ENCODE measurements at places on chromosomes 16 and 17. TPM values are rescaled to one million over a fixed set of nuclear protein-coding genes. Genes with fewer than 3 reads are reported as not detected.

DNA sequence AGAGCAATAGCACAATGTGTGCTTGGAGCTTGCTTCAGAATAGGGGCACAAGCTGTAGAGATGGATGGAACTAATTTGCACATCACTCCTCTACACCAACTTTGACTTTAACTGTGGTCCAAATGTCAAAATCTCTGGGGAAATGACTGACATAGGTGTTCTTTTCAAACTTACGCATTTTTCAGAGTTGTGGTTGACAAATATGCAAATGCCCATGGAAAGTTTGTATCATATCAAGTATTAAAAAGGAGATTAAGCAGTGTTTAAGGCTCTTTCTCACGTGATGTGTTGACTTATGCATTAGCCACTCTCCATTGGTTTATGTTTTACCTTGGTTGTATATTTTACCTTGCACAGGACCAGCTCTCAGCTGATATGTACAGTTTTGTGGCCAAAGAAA is 77.1 kb downstream of the ELAC2 start:
- DNase-seq = no peak

DNA sequence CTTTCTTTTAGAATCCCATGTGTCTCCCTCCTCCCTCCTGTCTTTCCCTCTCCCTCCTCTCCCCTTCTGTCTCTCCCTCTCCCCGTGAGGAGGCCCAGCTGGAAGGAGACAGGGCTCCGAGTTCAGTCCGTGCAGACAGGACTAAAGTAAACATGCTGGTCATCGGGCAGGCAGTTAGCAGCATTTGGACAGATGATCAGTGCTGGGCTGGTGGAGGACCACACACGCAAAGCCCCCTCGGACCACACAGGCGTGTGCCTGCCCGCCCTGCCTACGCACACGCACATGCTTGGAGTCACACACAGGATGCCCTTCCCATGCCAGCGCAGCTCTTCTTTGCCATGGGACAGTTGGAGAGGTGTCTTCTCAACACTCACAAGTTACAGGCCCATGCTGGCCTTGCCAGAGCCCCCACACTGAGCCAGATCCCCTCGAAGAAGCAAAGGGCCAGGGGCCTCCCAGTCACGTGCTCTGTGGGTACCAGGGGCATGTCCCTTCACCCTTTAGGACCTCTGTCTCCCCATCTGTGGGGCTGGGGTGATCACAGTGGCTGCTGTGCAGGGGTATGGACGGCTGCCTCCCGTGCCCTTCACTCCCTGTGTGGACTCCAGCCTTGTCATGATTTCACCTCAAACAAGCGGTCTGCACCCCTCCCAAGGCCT is 215.7 kb upstream of the FOXF1 start:
- DNase-seq = peak; percentile 31

The FOXN1 gene
- total RNA-seq = 0.21 TPM

DNA sequence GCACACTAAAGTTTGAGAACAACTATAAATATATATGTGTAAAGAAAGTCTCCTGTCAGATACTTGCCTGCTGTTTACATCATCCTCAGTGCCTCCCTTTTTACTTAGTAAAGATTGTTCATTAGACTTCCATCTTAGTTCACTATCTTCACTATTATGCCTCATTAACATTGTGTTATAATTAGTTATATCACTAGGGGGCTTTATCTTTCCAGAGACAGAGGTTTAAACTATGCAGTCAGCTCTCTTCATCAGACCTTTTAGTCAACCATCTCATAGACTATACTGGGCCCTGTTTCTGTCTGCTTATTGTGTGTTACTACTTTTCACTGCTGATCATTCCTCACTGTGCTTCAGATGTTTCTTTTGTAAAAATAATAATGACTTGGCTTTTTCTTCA is 630.8 kb upstream of the KIF2B start:
- DNase-seq = no peak

- no peak for DNase-seq
These were observed 40.7 kb upstream of the MAP3K14 start for GRCh38 chr17:45357364-45357997.

DNA sequence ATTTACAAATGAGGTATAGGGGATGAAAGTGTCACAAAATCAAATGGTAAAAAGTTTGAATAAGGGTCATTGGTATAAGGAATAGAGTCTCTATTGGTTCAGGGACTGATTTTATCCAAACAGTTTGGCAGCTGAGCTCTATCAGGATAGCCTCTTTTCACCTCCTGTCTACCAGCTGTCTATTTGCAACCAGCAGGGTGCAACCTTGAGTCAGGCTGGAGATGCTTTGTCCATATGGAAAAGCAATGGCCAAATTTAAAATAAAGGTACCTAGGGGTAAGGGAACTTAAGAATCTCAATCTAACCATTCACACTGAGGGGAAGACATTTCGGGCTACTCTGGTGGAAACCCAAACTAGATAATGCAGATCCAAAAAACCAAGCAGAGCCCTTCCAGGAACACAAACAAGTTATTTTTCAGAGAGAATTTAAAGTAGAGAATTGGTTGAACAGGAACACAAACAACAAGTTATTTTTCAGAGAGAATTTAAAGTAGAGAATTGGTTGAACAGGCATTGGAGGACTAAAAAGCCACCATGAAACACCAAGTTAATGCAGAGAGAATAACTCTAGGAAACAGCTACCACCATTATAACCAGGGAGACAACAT is 12.6 kb upstream of the CA10 start:
- peak; percentile 55 for DNase-seq

Measured in tongue (tissue), 3 donors.